ENCODE measurements at places on chromosomes 12 and 14.

DNA sequence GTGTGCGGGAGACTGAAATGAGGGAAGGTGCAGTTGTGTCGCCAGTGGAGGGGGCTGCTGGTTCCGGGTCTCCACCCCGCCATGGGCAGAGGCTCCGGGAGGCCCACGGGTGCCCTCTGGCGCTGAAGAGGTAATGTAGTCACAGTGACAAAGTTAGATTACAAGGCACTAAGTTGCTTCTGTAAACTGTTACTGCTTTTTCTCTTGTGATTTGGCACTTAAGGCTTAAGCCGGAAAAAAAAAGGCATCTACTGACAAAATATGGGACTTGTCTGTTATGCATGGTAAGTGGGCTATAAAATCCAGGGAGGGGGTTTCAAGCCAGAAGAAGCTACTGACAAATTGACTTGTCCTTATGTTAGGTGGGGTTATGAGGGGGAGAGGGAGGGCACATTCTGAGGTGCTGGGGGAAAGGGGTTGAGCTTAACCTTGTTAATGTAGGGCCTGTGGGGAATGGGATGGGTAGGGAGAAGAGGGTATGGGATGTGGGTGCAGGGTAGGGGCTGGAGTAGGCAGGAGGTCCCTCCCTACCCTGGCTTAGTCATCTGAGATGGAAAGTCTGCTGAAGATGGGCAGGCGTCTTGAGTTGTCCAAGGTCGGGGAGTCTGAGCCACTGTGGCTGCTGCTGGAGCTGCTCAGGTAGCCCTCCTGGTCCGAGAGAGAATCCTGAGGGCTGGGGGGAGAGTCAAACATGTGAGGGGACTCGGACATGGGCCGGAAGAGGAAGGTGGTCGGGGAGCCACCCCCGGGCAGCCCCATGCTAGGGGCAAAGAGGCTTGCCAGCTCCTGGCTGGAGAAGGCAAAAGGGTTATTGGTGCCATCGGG is 3.7 kb downstream of the ZFP36L1 start:
- peak; percentile 81 for DNase-seq

- DNase-seq, result no peak
Measured at GRCh38 chr12:41254004-41254914, 66.1 kb downstream of the PDZRN4 start.

DNA sequence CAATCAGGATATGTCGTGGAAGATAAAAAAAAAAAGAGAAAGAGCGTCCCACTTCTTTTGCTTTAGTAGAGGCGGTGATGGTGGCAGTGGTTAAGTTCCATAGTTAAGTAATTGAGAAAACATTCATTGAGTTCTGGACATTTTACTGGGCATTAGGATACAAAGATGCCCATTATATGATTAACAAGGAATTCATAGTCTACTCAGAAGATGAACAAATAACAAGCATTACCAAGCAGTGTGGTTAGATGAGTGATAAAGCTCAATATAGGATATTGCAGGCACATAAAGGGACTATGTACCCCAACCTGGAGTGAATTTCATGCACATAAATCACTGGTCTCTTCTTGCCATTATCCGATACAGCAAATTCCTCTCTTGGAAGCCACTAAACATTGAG is 53.7 kb downstream of the ALG10B start:
- no peak for DNase-seq

- DNase-seq, result no peak
Measured at GRCh38 chr12:20424841-20425240, 56.5 kb downstream of the PDE3A start.

DNA sequence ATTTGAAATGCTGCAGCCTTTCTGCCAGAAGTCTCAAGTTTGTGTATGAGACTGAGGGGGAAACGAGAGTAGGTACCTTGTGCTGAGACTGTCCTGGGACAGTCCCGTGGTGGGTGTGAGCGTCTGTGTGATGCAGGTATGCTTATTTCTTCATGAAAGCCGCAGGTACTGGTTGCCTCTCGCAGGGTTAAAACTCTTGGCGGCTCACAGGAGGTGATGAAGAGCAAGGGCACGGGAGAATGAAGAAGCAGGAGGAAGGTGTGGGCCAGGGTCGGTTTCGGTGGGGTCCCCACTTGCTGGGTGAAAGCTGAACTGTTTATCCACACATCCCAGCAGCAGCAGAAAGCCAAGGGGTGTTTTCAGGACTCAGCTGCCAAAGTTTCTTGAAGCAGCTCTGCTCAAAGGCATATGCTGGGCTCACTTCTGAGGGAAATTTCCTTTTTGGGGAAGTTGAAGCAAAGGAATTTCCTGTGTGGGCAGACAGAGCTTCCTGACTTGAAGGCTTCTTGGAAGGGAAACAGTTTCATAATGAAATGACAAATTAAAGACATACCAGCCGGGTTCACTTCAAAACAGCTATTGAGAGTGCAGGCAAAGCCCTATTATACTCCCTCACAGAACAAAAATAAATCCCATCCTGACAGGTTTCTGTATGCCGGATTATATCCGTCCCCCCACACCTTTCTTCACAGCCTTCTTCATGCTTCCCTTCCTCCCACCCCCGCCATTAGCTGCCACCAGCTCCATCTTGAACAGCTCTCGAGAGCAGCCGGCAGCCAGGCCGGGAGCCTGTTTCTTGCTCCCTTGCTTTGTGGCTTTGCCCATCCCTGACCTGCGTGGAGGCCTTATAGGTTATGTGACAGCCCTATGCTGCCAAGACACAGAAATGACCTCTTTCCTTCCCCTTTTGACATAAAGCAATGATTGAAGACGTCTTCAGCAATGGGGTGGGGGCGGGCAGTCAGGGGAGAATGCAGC is 116.6 kb downstream of the ETV6 start:
- DNase-seq, result peak; percentile 56

GRCh38 chr12:106205208-106206069 is 42.4 kb downstream of the CKAP4 start:
- DNase-seq, result no peak

DNA sequence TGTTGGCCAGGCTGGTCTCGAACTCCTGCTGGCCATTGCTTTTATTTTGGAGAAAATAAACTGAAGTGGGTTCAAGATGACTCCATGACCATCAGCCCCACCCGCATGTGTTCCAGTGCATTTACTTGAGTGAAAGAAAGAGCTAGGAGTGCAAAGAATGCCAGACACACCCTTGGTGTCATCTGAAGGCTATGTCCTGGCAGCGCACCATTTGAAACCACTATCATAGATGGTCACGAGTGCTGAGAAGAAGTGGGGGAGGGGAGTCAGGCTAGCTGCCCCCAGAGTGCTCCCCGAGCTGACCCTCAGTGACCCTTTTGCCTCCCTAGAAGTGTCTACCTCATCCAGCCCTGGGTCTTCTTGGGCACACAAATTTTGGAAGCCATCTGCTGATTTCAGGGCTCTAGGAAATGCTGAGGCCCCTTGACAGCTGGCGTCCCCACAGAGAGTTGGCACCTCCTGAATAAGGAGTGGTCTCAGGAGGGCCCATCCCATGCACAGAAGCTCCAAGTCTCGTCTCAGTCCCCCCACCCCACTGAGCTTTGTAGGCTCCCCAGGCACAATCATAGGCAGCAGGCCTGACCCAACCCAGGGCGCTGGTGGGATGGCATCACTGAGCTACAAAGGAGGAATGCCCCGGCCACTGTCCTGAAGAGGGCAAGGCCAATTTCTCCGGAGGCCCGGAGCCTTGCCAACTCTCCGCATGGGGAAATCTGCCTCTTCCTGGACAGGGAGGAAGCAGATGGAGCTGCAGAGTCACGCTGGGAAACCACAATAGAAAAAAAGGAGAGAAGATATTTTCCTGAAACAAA is 28.0 kb downstream of the PXN start:
- DNase-seq, result no peak

- DNase-seq, result no peak
Measured at GRCh38 chr14:64364907-64365306, 23.2 kb upstream of the MTHFD1 start.

- no peak for DNase-seq
Measured at GRCh38 chr12:62361048-62361447, 100.8 kb downstream of the USP15 start.

DNA sequence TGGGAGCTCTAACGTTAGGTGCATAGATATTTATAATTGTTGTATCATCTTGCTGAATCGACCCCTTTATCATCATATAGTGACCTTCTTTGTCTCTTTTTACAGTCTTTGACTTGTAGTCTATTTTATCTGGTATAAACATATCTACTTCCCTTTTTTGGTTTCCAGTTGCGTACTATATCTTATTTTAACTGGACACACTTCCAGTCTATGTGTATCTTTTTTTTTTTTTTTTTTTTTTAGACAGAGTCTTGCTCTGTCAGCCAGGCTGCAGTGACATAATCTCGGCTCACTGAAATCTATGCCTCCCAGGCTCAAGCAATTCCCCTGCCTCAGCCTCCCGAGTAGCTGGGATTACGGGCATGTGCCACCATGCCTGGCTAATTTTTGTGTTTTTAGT is 41.9 kb upstream of the ZFP36L1 start:
- no peak for DNase-seq

- DNase-seq, result no peak
Measured at GRCh38 chr12:84131076-84131475, 781.5 kb downstream of the SLC6A15 start.

GRCh38 chr12:30580344-30580743 is 115.3 kb downstream of the IPO8 start:
- no peak for DNase-seq

DNA sequence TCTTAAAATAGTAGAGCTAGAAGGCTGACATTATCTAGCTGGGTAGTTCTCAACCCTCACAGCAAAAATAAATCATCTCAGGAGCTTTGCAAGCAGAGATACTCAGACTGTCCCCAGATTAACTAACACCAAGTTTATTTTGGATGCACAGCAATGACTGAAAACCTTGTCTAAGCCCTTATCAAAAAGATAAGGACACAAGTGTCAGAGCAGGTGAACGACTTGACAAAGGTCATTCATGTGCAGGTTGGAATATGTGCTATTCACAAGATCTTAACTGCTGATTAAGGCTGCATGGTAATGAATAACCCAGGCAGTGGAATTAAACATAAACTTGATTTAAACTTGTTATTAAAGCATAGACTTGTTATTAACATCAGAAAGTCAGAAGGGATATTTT is 246.6 kb downstream of the BTG1 start:
- no peak for DNase-seq

DNA sequence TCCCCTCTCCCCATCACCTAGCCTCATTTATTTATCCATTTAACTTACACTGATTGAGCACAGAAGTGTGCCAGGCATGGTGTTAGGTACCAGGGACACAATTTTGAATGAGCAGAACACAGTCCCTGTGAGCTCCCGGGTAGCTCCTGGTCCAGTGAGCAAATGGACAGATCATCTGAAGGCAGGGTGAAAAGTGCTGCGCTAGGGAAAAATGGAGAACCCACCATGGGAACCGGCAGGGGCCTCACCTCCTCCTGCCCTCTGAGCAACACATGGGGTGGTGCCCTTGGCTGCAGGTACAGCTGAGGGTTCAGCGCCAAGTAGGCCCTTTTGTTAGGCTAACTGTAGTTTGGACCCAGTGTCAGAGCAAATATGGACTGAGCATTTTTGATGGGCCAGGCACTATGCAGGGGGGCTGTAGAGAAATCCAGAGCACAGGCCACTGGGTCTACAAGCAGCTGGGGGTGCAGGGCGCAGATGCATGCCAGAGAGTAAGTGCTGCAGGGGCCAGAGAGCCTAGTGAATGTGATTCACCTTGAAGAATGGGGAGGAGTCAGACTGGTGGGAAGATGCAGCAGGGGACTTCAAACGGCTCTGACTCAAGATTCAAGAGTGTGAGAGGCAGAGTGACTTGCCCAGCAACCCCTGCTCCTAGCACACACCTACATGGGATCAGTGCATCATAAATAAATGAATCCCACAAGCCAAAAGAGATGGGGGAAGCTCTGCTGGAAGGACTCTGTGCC is 28.2 kb downstream of the LTBP2 start:
- DNase-seq, result no peak

- DNase-seq, result no peak
Measured at GRCh38 chr12:62957233-62957953, 22.4 kb upstream of the PPM1H start.

DNA sequence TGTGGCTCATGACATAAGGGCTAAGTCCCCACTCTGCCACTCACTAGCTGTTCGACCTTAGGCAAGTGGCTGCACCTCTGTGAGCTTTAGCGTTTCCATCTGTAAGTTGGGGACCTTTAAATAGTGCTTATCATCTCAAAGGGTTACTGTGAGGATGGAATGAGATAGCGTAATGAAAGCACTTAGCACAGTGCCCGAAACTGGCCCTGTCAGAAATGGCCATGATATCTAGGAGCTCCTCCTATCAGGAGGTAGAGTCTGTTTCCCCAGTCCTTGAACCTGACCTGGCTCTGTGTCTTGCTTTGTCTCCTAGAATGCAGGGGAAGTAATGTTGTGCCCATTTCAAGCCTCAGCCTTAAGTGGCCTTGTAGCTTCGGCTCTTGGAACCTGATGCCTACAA is 211.0 kb downstream of the RBM19 start:
- DNase-seq, result no peak

- DNase-seq, result no peak
Measured at GRCh38 chr12:50032854-50033581, 7.7 kb upstream of the RACGAP1 start.

DNA sequence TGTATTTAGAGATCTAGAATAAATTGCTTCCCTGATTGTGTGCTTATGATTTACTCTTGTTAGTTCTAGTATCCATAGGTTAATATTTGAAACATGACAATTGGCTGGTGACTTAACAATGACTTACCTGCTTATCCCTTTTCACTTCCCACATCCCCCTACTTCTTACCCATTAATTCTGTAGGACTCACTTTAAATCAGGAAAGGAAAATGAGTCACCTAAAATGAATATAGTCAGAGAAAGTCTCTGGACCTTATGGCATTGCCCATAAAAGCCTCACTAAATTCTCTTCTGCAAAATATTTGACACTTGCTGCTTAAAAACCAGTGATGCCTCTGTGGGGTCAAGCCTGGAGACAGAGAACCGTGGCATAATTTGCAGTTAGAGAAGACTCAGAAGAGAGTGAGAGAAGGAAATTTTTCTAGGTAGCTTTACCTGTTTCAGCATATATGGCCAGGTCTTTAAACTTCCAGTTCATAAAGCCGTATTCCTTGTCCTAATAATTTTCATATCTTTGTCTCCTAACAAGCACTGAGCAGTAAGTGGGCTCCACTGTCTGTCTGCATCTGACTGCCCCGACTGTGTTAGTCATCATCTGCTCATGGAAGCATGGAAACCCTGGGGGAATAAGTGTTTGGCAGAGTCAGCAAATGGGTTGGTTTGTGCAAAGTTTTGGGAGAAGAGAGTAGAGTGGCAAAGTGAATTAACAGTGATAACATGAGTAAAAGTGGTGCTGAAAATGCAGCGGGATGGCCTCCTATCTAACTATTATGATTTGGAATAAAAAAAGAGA is 294.4 kb downstream of the AKAP6 start:
- no peak for DNase-seq

- DNase-seq, result no peak
Measured at GRCh38 chr12:57521525-57522010, 1.1 kb upstream of the MBD6 start.

GRCh38 chr14:52551205-52551604 is 1.1 kb downstream of the TXNDC16 start:
- no peak for DNase-seq

GRCh38 chr12:97336900-97337751 is 125.5 kb upstream of the RMST start:
- DNase-seq, result no peak

- no peak for DNase-seq
Measured at GRCh38 chr12:30756074-30756473, 1.3 kb upstream of the CAPRIN2 start.

All from activated T-helper 9 cell treated with anti-CD3 and anti-CD28 coated beads, Interleukin-2, amount 50 U/mL, for 16 hours (primary cell).